ENCODE measurements at places on chromosomes 6 and 20.

DNA sequence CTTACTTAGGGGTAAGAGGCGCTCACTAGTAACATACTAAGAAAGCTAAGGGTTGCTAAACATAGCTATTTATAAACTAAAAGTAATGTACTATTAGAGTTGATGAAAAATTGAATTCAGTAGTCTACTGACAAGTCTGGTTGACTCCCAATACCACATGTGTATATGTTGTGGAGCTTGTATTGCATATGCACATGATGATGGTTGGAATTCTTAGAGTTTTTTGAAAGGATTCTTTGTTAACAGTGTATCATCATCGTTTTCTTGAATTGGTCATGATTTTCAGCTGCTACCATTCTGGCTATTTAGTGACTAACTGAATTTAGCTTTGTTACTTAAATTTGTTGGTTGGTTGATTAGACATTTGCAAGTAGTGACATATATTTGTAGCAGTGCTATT lies 27.2 kb downstream of the ABRACL start:
- DNase-seq: no peak

GRCh38 chr6:168032005-168032760 lies 34.7 kb downstream of the KIF25 start:
- no peak for DNase-seq

GRCh38 chr6:163955756-163956155 lies 541.2 kb downstream of the QKI start:
- no peak for DNase-seq

DNA sequence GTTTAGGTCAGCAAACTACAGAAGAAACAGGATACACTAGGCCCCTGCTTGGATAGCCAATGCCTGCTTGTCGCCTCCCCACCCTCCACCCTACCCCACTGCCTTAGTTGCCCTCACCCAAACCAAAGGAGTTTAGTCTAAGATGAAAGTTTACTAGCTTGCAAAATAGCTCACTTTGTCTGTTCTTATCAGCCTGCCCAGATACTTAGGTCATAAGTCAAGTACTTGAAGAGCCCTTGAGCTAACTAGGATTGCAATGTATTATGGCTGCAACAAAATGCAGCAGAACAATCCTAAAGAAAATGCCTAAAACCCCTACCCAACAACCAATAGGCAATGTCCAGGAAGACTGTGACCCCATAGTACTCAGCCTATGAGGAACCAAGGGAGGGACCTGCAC lies 7.3 kb upstream of the ENTPD6 start:
- DNase-seq: no peak

- DNase-seq: no peak
These were observed 201.3 kb upstream of the SSTR4 start for GRCh38 chr20:22833851-22834250.

GRCh38 chr20:61954276-61955021 lies 111.2 kb downstream of the TAF4 start:
- DNase-seq: no peak
